NCI-H1417 (cell line): ENCODE measurements at places on chromosomes 1 and 21.

GRCh38 chr1:76250271-76250670, 175.7 kb downstream of the ST6GALNAC3 start:
- no peak for DNase-seq

- no peak for DNase-seq
Measured at GRCh38 chr1:209993061-209993830, 55.2 kb downstream of the SYT14 start.

DNA sequence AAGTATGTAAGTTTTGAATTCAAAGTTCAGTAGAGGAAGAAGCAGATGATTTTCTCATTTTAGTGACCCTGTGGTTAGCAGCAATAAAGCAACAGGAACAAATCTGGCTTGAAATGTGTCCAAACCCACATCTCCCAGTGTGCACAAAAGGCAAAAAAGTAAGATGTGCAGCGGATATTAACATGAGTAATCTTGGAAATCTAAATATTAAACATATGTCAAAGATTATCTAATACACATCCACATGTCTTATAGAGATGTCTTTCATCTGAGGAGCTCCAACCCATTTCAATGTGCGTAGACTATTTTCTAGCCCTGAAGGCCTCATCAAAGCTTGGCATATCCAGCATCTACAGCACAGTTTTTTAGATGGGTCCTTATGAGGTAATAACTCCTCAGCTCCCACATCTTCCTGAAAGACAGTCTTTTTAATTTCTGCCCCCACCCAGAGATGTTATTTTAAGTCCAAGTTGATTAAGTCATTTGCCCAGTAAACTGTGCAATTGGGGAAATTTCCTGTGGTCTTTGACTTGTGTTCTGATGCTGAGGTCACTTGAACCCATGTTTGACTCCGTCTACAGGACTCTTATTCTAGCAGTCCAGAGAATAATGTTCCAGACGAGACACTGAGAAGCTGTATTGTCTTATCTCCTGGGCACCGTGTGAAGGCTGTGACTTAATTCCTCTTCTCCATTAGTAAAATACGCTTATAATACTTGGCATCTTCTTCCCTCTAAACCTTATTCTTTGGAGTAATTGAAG, 73.7 kb downstream of the LMO4 start:
- no peak for DNase-seq

GRCh38 chr1:235613602-235614001, 36.0 kb downstream of the GNG4 start:
- DNase-seq = no peak

DNA sequence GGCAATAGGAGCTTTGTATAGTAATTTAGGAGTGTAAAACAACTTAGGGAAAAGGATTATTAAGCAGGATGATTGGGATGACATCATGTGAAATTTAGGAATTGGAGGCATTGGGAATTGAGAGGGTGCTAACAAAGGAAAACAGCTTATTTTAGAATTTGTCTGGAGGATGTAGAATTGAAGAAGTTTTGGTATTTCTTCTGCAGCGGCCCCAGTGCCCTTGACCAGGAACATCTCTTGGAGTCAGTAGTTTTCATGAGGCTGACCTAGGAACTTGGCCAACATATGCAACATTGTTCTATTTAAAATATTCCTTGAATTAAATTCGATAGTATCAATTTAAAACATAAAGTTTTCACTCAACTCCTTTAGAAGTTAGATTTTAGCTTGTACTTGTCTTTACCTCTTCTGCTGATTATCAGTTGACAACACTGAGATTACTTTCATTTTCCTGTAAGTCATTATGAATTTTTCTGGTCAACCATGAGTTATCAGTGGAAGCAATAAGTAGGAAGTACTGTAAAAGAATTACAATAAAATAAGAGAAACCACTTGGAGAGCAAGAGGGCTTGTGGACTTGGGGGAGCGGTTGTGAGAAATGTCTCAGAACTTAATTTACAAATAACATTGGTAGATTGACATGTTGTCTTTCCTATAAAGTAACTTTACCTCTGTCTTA, 52.8 kb downstream of the DYRK1A start:
- no peak for DNase-seq

- DNase-seq = no peak
Measured at GRCh38 chr1:27618341-27619082, 14.6 kb upstream of the AHDC1 start.

DNA sequence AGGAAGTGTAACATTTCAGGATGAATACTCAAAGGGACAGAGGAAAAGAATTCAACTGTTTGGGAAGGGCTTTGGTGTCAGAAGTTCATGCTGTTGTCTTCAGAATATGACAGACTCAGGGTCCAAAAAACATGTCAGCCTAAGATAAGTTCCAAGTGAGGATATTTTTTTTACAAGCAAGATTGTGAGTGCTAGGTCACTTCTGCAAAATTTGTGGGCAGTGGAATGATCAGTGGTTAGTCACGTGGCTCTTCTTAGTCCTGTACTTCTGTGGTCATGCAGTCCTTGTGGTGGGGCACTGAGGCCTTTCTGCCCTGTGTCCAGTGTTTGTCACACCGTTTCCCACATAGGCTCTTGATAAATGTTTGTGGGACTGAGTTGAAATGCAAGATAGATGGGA, 5.2 kb downstream of the RGL1 start:
- no peak for DNase-seq

DNA sequence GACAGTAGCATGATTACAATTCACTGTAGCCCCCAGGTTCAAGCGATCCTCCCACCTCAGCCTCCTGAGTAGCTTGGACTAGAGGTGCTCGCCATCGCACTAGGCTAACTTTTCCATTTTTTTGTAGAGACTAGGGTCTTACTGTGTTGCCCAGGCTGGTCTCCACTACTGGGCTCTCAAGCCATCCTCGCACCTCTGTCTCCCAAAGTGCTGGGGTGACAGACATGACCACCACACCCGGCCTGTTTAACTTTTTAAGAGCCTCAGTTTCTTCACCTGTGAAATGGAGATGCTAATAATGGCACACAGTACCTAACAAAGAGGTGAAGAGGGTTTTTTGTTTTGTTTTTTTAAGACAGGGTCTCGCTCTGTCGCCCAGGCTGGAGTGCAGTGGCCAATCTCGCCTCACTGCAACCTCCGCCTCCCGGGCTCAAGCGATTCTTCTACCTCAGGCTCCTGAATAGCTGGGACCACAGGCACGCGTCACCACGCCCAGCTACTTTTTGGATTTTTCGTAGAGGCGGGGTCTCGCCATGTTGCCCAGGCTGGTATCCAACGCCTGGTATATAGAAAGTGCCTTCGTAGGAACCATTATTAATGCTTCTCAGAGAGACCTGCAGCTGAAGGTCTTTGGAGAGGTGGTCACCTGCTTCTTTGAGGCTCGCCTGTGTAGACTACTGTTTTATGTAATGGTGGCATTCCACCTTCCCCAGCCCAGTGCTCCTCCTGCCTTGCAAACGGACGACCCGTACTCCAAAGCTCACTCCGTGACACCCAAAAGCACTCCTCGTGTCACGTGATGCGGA, 567 bp downstream of the PMVK start:
- DNase-seq = no peak

- no peak for DNase-seq
Measured at GRCh38 chr21:46056450-46056903, 41.4 kb upstream of the COL6A2 start.

DNA sequence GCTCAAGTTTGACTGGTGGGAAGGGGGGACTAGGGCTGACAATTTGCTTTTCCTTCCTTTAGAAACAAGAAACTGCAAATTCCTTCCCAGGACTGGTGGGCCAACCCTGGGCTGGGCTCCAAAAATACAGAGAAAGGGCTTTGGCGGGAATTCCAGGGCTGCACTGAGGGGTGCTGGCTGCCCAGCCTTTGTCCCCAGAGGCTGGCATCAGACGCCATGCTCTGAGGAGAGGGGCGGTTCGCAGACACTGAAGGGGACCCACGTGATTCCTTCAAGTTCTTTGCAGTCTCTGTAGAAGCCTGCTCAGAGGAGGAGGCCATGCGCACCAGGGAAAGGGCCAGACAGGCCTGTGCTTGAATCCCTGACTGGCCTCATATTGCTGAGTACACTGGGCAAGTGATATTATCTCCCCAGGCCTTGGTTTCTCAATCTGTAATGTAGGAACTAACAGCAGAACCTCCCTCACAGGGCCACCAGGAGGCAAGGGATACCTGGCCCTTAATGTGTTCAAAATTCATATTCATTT, 119.5 kb downstream of the EPHB2 start:
- DNase-seq = peak; percentile 41

GRCh38 chr1:65174585-65174984, 26.6 kb downstream of the AK4 start:
- no peak for DNase-seq

DNA sequence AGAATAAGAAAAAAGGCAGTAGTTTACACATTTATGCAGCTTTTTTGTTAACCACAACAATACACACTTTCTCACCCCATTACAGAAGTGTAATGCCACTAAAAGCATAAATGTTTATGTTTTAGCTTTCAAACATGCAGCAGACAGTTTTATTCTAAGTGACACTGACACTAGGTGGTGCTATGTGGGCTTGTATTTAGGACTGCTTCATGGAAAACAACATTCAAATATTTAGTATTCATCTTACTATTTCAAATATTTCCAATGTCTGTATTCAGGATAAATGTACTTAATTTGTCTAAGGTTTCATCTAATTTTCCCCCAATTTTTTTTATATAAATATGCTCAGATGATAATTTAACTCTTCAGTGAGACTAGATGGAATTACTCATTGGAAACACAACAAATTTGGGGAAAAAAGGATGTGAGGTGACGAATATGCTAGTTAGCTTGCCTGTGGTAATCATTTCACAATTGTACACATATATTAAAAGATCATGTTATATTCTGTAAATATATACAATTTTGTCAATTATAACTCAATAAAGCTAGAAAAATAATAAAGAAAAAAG, 71.4 kb downstream of the USP1 start:
- peak; percentile 7 for DNase-seq

- no peak for DNase-seq
Measured at GRCh38 chr1:12159816-12160215, 7.0 kb upstream of the TNFRSF1B start.

- peak; percentile 32 for DNase-seq
Measured at GRCh38 chr1:29474274-29475244, 238.2 kb downstream of the PTPRU start.

GRCh38 chr21:27703791-27704190, 736.9 kb upstream of the ADAMTS5 start:
- DNase-seq = no peak

DNA sequence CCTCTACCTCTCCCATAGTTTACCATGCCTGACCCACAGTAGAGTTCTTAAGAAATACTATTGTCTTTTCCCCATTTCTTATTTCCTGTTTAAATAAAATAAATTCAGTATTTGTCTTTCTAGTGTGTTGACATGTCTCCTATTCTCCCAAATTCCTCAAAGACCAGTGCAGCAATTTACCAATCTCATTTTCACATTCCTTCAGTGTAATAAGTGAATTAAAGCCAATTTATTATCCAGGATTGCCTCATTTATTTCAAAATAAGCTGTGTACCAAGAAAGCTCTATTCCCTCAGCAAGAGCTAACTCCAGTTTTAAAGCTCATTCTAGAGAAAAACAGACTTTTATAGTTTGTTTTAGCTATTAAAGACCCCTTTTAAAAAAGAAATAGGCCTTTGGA, 49.9 kb downstream of the DISC1 start:
- no peak for DNase-seq

- DNase-seq = peak; percentile 80
Measured at GRCh38 chr1:7278045-7278444, 492.8 kb downstream of the CAMTA1 start.

DNA sequence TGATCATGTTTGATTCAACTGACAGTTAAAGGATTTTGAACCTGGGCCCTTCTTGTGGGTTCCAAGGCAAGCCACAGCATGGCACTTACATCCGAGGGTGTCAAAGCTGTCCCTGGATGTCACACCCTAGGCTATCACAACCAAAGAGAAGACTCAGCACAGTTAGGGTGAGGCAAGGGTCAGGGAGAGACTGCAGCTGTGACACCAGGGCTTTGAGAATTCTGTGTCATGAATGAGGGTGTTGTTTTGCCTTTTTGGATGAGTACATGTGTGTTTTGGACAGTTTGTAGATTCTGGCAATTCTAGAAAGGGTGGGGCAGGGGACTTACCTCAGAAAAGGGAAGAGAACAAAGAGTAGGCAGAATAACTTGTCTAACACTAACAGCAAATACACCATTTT, 37.8 kb upstream of the ZNF326 start:
- no peak for DNase-seq

GRCh38 chr1:90201467-90202358, 206.8 kb downstream of the ZNF326 start:
- DNase-seq = no peak

- DNase-seq = no peak
Measured at GRCh38 chr1:213452501-213452900, 401.5 kb downstream of the RPS6KC1 start.

GRCh38 chr1:23217421-23218115, at the start of gene HTR1D:
HTR1D (minus strand) TSS chr1:23217502; CDS start chr1:23194219, 23,283 bp downstream.
- peak; percentile 62 for DNase-seq

- DNase-seq = no peak
Measured at GRCh38 chr21:39503123-39503762, 51.5 kb downstream of the SH3BGR start.

- no peak for DNase-seq
Measured at GRCh38 chr1:2358651-2359640, 32.4 kb downstream of the MORN1 start.

- peak; percentile 73 for DNase-seq
Measured at GRCh38 chr1:67700692-67701410, 15.8 kb downstream of the GADD45A start.

DNA sequence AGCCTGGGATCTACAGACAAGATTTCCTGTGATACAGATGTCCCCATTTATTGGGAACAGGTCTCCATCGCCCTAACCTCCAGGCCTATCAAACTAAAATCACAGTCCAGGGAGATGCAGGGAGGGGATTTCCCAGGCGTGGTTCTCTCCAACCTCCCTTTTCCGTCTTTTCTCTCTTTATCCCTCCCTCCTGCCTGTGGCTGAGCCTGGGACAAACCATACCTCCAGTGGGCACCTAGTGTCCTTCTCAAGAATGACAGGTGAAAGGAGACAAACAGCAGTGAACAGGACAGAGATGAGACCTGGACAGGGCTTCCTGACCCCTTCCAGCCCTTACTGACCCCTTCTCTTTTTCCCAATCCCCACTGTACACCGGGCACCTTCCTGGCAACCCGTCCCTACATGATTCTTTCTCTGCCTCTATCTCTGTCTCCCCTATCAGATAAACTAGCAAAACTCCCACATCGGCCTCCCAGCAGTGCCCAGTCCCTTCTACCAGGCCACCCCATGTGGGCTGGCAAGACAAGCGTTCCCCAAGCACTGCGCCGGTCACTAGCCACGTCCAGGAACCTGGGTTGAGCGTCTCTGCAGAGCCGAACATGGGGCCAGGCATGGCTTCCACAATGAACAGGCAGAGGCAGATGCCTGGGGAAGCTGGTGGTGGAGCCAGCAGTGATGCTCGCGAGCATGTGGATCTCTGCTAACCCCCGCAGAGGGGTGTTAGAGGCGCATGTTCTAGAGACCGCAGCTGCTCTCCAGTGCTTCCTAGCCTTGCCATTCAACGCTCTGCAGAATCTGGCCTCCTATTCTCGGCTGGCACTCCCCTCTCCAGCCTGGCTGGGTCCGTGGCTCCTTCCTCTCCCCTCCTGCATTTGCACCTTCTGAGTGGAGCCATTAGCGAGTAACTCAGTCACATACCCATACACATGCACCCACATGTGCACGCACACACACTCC, 54.7 kb downstream of the ELK4 start:
- DNase-seq = no peak
